ENCODE measurements at places on chromosomes 13 and 19.
A peak's percentile ranks its signal among the peaks of the same experiment; 100 is the strongest.

- no peak for DNase-seq
Observed at GRCh38 chr19:28313633-28314032, 899.3 kb downstream of the UQCRFS1 start.

- peak; percentile 39 for DNase-seq
Observed at GRCh38 chr13:98839856-98840769, 87.6 kb upstream of the SLC15A1 start.

GRCh38 chr13:111399776-111400538 is 79.5 kb downstream of the TEX29 start:
- no peak for DNase-seq

GRCh38 chr13:110297011-110297410 is 9.9 kb downstream of the COL4A1 start:
- DNase-seq: no peak

DNA sequence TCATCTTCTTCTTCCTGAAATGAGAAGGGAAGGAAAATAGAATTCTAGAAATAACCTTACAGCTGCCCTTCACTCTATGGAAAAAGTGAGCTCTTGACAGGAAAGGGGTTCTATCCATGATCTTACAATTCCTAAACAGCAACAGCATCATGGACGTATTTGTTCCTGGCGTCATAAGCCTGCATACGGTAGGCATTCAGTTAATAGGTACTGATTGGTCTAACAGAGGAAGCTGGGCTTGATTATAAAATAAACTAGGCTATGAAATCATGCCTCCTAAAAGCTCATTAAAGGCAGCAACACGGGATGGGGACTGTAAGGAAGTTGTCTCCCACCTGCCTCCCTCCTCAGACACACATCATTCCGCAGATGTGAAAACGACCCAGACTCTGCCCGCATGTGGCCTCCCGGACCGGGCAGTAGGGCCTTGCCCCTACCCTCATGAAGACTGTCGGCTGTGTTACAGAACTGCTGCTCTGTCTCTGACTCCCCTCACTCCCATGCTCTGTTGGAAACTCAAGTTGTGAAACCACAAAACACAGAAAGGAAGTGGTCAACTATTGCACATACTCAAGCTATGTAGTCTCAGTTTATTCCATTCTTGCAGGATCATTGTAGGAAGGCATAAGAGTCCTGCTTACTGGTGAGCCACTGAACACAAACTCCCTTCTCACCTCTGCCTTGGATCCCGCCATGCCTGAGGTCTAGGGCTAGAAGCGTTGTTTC is 129.8 kb downstream of the DLEU7 start:
- DNase-seq: peak; percentile 35

Measured in GM12891 (cell line).